Cortex of kidney (tissue), 1 donor: ENCODE measurements at places on chromosomes 5 and 9.

GRCh38 chr5:125152044-125152443 lies 405.6 kb upstream of the ZNF608 start:
- DNase-seq: no peak

- no peak for DNase-seq
Observed at GRCh38 chr9:38685535-38685934, 34.4 kb downstream of the FAM240B start.

GRCh38 chr5:125348221-125348692 lies 601.8 kb upstream of the ZNF608 start:
- DNase-seq: no peak

GRCh38 chr5:114449860-114450421 lies 88.1 kb downstream of the KCNN2 start:
- DNase-seq: no peak

DNA sequence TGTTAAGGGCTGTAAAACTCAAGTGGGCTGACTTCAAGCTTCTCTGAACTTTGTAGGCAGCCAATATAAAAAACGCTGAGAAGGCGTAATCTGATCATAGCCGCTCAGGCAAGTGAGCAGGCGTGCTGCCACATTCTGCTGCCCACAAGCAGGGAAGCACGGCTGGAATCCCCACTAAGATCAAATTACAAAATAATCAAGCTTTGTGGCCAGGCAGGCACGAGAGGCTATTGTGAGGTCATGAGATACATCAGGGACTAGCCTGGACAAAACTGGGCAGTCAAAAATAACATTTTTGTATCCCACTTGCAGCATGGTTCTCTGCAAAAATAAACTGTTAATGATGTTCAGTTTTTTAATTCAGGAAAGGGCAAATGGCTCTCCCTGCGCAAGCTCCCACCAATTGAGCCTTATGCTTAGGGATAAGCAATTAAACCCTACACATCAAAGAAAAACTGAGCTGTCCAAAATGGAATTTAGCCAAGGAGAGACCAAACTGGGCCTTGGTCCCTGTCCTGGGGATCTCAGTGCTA lies 64.0 kb downstream of the POU5F2 start:
- no peak for DNase-seq

DNA sequence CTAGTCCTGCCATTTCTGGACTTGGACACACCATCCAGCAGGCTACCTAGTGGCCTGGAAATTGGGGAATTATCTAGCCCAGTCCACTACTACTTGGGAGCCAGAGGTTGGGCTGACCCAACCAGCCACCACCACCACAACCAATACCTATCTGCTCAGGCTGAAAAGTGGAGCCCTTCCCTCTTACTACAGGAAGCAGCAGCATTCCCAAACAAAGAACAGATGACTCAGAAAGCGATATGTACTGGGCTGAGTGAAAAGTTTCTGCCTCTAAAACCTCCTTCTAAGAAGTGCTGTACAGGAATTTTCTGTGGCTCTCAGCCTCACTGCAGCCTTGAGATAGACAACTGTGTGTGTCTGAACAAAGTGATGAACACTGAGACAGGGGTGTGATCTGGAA lies 279.4 kb downstream of the CDH10 start:
- DNase-seq: no peak

DNA sequence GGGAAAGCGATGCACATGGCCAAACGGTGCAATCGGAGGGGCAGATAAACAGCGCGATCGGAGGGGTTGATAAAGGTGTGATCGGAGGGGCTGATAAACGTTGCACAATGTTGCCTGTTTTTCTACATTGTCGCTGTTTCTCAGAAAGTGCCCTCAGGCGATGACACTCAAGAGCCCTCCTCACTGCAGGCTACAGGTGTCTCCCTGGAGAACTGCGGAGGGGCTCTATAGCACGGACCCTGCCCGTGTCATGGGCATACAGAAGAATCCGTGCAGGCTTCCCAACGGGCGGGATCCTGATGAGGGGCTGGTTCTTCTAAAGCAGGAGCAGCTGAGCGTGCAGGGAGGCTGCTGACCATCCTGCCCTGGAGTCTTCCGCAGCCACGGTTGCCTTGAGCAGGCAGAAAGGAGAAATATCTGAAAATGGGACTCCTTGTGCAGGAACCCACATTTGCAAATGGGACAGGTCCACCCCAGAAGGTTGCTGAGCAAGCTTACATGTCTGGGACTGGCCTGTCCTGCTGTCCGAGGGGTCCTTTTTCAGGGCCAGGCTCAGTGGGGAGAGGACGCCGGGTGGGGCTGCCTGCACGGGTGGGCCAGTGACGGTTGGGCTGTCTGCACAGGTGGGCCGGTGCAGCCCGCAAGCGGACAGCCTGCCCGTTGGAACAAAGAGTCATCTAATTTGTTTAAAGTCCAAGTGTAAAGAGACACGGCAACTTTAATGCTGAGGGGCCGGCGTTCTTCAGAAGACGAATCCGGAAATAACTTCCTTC lies 25.1 kb upstream of the LPCAT1 start:
- DNase-seq: no peak

- DNase-seq: no peak
Observed at GRCh38 chr9:85645909-85646627, 95.7 kb downstream of the AGTPBP1 start.

- DNase-seq: no peak
Observed at GRCh38 chr5:6732634-6733410, 19.6 kb downstream of the TENT4A start.

DNA sequence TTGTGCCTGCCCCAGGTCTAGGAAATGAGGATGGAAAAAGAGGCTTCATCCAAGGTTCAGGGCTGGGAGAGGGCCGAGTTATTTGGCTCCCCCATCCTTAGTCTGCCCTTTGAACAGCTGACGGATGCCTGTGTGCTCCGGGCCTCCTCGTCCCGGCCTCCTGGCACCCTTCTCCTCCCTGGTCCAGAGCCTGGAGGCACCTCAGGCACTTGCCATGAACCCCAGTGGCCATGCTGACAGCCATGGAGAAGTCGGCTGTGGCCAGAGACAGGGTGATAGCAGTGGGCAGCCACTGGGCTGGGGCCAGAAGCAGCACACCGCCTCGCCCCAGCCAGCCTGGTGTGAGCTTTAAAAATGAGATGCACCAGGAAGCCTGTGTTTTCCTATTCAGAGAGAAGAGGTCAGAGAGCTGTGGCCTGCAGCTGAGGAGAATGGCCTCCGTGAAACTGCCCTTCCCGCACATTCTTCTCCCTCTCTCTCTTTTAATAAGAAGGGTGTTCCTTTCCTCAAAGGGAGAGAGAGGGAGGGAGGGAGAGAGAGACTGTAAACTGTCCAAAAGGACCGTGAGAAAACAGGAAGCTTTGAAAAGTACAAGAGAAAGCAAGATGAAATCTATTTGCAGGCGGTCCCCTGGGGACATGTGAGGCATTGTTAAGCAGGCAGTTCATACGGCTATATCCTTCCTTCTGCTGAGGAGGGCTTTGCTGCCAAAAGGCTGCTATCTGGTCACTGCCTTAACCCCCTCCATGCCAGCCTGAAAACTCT lies 55.3 kb downstream of the ZNF366 start:
- DNase-seq: no peak

- no peak for DNase-seq
Observed at GRCh38 chr9:98694943-98695342, 13.8 kb downstream of the GABBR2 start.
